Stimulated activated naive CD8-positive, alpha-beta T cell treated with anti-CD3 and anti-CD28 coated beads, Interleukin-15, amount 100 ng/mL, for 72 hours (primary cell): ENCODE measurements at places on chromosomes 16 and 17.

DNA sequence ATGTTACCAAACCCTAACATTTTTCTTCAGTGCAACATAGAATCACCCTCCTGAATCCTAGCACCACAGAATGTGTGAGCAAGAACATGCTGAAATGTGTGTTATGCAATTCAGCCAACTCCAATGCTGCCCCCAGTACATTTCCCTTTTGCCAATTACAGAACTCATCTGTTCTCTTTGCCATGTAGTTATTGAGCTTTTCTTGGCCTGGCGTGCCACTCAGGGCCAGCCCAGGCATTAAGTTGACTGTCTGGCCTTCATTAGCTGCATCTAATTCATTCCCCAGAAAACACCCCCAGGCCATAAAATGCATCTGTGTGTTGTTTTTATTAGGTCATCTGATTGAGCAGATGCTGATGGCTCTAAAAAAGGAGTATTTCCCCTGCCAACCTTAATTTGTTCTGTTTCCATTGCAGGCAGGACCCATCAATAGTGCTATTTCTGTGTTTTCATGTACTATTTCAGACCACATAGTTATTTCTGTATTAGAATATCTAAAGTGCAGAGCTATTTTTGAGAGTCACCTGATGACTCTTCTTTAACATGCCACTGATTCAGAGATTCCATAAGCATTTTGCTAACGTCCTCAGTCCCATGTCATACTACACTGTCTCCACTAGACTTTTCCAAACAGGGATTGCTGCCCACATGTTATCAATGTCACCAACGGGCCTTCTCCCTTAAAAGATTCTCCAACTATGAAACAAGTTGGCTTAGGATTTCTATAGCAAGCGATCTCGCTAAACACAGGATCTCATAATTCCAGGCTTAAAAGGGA, 969.7 kb downstream of the CDH11 start:
- DNase-seq, result no peak

- DNase-seq, result no peak
Observed at GRCh38 chr16:79132701-79133100, 467.8 kb downstream of the MAF start.

DNA sequence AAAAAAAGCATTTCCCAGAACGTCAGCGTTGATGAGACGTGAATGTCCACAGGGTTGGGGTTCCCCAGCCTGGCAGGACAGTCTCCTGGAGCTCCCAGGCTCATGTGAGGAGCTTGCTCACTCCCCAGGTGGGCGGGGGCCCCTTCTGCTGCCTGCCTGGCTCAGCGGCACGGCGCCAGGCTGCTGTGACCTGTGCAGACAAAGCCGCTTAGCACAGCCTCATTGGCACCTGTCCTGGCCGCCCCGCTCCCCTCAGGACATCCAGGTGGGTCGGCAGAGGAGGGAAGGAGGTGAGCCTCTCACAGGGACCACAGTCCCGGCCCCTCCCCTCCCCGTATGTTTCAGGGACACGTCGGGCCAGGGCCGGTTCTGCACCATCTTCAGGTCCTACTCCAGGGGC, 12.9 kb upstream of the WFIKKN1 start:
- no peak for DNase-seq

DNA sequence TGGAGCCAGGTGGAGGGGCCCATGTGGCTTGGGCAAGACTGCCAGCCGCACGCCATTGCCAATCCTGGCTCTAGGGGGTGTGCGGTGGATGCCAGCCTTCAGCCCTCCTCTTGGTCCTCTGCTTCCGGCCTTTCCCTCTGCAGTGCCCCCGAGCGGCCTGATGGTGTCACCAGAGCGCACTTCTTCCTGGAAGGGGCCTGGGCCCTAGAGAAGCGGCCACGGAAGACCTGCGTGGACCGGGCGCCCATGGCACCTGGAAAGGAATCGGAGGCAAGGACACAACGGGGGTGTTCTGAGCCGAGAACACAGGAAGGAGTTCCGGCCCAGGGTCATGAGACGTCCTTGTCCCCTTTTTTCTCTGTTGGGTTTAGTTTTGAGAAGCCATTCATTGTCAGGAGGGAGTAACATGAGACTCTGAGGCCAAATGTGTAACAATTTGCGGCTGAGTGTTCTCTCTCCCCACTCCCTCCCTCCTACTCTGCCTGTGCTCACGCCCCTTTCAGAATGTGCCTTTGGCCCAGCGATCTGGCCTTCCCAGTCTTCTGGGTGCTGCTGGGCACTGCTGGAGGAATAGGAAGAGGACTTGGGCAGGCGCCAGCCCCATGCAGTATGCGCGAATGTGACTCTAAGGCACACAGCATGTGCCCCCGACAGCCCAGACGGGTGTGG, 92.8 kb downstream of the IRX3 start:
- peak; percentile 36 for DNase-seq
